Activated CD4-positive, alpha-beta T cell treated with anti-CD3 and anti-CD28 coated beads, Interleukin-2, amount 50 U/mL, for 16 hours (primary cell): ENCODE measurements at places on chromosomes 7 and 10.

DNA sequence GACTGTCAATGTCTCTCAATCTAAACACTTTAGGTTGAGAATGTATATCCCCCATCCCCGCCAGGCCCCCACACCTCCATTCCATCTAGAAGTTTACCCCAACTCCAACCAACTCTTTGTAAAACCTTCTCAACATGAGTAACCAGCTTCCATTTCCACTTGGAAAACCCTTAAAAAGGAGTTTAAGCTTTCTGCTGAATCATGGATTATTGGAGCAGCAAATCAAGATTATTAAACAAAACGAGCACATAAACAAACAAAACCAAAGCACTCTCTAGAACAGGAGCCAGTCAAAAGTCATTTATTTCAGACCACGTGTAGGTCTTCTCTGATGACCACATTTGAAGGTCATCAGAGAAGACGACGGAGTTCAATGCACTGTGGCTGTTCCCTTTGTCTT, 213.5 kb downstream of the FANK1 start:
- DNase-seq = no peak

- no peak for DNase-seq
These were observed 257.2 kb upstream of the GLI3 start for GRCh38 chr7:42494199-42494710.

GRCh38 chr7:127995156-127995880, 35.9 kb downstream of the LRRC4 start:
- no peak for DNase-seq

- no peak for DNase-seq
These were observed 2.0 kb upstream of the PLPP4 start for GRCh38 chr10:120455004-120455403.

DNA sequence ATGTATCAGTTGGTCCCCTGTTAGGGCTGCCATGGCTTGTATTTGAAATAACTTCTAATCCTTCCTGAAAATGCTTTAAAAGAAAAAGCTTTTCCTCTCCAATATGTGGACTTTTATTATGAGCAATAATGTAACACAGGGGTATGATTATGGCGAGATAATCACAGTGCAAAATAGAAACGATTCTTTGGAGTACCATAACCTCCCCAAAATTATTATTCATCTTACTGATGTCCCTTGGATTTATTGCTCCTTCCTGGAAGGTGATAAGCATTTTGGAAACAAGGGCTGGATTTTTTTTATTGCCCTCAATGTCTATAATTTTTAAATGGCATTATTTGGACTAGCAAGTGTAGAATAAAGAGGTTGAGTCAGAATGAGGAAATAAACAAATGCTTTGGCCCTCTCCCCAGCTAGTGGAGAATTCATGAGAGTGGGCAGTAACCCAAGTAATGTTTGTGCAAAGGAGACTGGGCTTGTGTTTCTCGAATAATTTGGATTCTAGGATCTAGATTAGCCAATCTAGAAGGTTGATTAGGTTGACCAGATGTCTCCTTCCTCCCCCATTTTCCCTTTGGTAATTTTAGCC, 403.9 kb upstream of the CELF2 start:
- DNase-seq = no peak

- no peak for DNase-seq
These were observed 114.7 kb downstream of the BICC1 start for GRCh38 chr10:58627392-58627791.

- DNase-seq = no peak
These were observed 205.8 kb upstream of the KAT6B start for GRCh38 chr10:74620626-74621025.

DNA sequence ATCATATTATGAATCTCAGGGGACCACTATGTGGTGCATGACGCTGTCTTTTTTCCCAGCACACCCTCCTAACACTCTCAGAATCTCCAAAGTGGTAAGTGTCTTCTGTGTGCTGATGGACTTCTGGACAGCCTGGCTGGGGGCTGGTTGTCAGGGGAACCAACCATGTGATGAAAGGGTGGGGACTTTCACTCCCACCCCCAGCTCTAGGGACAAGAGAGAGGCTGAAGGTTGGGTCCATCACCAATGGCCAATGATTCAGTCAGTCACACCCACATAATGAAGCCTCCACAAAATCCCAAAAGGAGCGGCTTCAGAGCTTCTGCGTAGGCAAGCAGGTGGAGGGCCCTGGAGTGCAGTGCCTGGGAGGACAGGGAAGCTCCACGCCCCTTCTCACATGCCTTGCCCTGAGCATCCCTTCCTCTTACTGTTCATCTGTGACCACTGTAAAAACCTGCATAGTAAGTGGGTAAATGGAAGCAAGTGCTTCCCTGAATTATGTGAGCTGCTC, 44.6 kb downstream of the RASGEF1A start:
- DNase-seq = no peak

DNA sequence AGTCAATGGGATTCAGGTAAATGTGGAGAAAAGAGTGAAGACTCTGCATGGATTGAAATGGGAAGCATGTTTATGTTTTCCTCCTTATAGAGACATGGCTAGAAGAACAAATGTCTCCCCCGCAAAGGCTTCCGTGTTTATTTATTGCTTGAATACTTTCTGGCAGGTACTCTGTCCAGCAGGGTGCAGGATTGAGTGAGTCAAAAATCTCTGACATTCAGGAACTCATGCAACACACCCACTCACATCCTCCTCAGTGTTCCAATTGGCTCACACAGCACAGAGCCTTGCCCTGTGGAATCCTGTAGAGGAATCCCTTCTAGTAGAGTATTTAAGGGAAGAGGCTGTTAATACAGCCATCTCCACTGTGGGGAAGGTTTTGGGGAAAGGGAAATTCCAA, 290.3 kb upstream of the VWC2 start:
- DNase-seq = no peak

DNA sequence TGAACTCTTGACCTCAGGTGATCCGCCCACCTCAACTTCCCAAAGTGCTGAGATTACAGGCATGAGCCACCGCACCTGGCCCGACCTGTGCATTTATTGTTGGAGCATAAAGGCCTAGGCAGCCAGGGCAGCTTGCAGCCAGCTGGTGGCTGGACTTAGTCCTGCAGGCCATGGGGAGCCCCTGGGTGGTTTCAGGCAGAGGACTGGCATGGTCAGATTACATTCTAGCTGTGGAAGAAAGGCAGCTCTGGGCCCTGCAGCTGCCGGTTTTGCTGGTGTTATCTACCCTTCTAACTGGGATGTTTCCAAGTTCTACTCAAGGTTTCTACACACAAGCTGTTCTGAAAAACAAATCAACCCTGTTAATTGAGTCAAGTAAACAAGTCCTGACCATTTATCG, 22.7 kb upstream of the MKRN1 start:
- DNase-seq = no peak

DNA sequence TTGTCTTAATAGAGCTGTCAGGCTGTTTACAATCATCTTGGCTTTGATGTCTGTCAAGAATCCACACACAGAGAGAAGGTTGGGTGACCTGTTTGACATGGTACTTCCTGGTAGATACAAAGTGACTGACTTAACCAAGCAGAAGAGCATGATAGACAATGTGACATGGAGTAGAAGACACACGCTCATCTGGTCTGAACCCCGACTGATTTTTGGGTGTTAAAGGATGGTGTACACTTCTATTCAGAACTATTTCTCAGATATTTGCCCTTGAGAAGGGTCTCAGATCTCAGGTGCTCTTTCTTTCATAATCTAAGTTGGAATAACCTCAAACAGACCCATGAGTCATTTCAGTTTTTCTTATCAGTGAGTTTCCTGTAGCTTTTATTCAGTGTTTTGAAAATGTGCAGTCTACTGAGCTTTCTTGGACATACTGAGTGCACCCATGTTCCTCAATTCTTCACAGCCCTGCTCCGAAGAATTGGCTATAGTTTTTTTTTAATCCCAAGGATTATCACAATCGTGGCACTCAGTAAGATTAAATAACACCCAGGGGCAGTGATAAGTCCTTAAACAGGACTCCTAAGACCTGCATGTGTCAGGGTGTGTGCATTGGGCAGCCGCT, 46.4 kb upstream of the NXPH1 start:
- DNase-seq = peak; percentile 1

- no peak for DNase-seq
These were observed 91.0 kb downstream of the ELFN1 start for GRCh38 chr7:1761097-1761496.

DNA sequence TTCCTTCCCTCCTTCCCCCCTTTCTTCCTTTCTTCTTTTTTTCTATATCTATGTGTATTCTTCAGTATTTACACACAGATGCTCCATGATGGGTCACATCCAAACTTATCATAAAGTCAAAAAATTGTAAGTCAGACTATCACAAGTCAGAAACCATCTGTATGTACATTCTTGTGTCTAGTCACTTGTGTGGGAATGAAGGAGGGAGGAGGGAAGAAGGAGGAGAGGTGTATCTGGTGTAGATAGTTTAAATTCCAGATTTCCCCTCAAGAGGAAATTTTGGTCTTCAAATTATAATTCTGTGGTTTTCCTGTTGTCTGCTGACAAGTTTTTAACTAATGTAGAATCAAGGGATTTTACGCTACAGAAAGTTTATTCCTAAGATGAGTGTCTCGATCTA, 287.2 kb downstream of the ETV1 start:
- DNase-seq = no peak

DNA sequence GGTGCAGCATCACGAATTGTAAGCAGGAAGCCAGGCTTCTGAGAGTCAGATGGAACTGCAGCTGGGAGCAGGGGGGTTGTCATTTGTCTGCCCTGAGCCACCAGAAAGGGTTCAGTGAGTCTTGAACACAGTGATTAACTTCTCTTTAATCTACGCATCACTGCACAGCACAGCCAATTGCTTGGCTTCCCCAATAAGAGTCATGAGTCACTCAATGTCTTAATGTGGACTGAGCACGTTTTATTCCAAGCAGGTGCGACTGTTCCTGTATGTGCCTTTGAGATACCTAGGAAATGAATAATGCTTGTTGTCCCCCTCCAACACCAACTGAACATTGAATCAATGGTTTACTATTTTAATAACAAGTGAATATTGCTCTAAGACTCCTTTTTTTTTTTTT, 26.0 kb upstream of the PLEKHA1 start:
- DNase-seq = no peak

DNA sequence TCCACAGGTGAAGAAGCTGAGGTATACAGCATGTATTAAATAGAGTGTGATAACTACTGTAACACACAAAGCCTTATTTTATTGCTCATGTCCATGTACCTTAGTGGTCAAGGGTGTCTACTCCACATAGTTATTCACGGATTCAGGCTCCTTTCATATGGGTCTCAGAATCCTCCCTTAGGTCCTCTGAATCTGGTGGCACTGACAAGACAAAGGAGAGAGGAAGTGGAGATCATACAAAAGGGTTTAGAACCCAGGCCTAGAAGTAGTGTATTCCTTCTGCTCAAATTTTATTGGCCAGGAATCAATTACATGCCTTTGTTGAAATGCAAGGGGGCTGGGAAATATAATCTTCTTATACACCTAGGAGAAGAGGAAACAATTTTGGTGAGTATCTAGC, 164.6 kb downstream of the PTEN start:
- DNase-seq = no peak

- DNase-seq = no peak
These were observed 459.3 kb downstream of the CNTNAP2 start for GRCh38 chr7:146575903-146576302.

DNA sequence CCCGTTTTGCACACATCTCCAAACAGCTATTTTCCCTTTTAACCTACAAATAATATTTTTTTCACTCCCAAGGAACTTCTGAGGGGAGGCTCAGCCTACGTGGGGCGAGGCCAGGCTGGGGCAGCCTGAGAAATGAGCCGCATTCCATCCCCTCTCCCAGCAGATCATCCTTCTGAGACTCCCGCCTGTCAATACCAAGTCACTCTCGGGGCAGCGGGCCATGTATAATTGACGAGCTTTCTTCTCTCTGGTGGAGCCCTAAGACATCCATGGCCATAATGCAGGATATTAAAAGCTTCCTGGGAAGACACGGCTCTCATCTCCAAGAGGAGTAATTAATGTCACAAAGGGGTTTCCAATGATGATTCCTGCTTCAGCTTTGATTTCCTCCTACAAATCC, 37.8 kb upstream of the CHST15 start:
- no peak for DNase-seq

DNA sequence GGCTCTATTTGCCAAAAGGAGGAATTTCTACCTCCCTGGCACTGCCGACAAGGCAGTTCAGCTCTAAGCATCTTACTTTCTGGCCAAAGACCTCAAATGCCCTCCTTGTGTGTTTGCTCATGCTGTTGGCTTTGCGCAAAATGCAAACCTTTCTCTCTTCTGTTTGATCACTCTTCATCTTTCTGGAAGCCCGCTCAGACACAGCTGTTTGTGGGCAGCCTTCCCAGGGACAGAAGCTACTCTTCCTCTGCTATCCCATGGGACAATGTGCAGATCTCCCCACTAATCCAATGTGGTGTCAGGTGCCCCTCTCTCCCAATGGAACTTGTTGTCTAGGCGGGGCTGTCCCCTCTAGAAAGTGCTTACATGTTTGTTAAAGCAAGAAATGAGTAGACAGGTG, 278.7 kb downstream of the CCSER2 start:
- no peak for DNase-seq

DNA sequence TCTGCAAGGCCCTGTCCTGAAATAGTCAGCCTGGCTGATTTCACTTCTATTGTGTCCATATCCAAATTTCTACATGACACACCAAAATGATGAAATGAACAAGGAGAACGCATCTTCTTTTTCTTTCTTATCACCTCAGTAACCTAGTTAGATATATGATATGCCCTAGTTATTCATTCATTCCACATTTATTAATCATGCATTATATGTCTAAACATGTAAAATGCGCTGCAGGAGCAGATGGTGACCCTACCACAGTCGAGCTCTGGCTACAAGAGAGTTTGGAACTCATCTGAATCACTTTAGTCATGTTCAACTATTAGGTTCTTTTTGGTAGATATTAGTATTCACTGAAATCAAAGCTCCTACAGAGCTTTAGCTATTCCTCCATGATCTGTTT, 31.8 kb upstream of the VPS41 start:
- no peak for DNase-seq

- no peak for DNase-seq
These were observed 6.5 kb downstream of the TAF5 start for GRCh38 chr10:103374263-103374662.

DNA sequence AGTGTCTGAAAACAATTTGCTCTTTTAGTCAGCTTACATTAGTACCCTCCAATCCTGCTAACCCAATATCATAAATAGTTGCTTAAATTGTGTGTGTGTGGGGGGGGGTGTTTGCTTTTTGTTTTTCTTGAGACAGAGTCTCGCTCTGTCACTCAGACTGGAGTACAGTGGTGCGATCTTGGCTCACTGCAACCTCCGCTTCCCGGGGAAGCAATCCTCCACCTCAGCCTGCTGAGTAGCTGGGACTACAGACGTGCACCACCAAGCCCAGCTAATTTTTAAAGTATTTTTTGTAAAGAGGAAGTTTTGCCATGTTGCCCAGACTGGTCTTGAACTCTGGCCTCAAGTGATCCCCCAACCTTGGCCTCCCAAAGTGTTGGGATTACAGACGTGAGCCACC, 73.5 kb upstream of the PDLIM1 start:
- no peak for DNase-seq

DNA sequence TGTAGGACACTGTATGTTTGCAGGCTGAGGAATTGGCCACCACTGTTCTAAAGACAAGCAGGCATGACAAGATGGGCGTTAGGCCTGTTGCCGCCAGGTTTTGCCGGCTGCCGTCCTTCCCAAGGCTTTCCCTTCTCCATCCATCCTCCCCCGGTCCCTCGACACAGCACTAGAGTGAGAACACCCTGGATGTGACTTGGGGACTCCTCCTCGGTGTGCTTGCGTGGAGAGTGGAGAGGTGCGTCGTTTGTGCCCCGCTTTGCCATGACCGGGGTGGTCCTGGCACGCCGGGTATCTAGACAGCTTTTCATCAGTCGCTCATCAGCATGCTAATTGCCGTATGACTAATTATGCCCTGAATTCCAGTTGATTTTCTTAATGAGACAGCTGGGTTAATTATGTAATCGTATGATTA, 206.6 kb upstream of the SH2B2 start:
- no peak for DNase-seq

GRCh38 chr7:137313201-137313600, 30.3 kb downstream of the PTN start:
- no peak for DNase-seq
